ENCODE measurements at places on chromosomes 2 and 18.

- no peak for DNase-seq
Measured at GRCh38 chr2:16104315-16104948, 164.1 kb downstream of the MYCN start.

GRCh38 chr2:143121957-143122356, 7.3 kb upstream of the ARHGAP15 start:
- no peak for DNase-seq

DNA sequence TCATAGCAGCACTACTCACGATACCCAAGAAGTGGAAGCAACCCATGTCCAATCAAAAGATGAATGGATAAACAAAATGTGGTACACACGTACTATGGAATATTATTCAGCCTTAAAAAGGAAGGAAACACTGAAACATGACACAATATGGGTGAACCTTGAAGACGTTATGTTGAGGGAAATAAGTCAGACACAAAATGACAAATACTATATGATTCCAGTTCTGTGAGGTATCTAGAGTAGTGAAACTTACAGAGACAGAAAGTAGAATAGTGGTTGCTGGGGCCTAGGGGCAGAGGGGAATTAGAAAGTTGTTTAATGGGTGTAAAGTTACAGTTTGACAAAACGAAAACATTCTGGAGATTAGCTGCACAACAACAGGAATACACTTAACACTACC, 24.7 kb downstream of the TLK1 start:
- no peak for DNase-seq

- no peak for DNase-seq
Measured at GRCh38 chr2:59182249-59182648, 941.1 kb upstream of the FANCL start.

- no peak for DNase-seq
Measured at GRCh38 chr18:55073834-55074233, 114.6 kb upstream of the CCDC68 start.

DNA sequence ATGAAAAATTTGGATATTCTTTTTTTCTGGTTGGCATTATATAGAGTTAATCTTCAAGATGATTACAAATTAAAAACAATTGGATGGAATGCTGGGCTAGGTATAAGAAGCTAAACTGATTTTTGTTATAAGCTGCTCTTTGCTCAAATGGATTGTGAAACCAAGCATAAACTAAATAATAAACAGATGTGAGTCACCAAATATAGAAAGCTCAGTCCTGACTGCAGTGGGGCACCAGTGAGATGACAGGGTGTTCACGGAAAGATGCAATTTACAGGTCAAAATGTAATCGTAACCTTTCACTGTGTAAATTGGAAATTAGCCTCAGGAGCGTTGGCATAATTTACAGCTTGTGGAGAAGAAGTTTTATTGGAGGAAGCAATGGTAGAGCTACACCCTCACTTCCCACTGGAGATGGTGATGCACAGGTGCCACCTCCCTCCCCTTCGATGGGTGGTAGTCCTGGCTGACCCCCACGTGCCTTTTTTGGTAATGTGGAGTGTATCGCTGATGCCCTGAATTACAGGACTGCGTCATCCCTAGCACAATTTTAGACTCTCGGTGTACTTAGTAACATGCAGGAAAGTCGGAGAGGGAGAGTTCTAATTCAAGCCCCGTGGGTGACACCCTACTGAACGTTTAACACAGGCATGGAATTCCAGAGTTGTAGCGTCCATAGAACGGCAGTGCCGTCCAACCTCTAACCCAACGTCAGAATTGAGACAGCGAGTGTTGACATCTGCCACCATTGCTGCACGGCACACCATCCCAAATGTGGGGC, 73.9 kb upstream of the NFATC1 start:
- DNase-seq, result no peak

GRCh38 chr2:108029912-108030311, 43.6 kb downstream of the SLC5A7 start:
- DNase-seq, result no peak

- no peak for DNase-seq
Measured at GRCh38 chr2:74366036-74366435, 14.1 kb downstream of the DCTN1 start.

- DNase-seq, result no peak
Measured at GRCh38 chr2:52658598-52658997, 1109.0 kb upstream of the CHAC2 start.

DNA sequence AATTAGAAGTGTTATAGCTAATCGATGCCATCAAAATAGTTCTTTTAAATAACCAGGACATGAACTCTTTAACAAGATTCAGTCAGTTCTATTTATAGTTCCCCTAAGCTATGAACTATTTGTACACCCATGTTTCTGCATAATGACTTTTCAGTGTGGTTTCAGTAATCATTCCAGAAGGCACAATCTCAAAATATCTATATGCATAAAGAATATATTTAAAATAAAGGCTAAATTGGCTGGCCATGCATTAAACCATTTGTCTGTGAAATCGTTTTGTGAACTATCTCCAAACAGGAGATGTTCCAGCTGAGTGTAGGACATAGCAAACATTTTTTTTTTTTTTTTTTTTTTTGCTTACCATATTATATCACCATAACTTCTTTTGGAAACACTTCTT, 719.3 kb downstream of the PLCL1 start:
- no peak for DNase-seq

DNA sequence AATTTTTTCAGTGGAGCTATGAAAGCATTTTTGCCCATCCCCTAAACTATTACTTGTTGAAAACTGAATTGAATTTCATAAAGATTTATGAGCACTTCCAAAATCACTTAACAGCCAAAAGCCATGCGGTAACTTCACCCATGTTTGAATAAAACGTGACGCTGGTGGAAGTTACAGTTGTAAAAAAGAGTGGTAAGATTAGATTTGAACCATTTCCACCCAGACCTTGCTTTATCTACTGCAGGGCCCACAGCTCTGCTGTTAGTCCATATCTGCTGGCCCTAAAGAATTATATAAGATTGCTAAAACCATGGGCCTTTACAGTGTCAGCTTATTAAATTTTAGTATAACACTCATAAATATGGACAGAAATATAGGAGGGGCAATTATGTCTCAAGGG, 15.5 kb upstream of the ITGA4 start:
- no peak for DNase-seq

- DNase-seq, result no peak
Measured at GRCh38 chr2:216756435-216756834, 61.1 kb upstream of the IGFBP5 start.

DNA sequence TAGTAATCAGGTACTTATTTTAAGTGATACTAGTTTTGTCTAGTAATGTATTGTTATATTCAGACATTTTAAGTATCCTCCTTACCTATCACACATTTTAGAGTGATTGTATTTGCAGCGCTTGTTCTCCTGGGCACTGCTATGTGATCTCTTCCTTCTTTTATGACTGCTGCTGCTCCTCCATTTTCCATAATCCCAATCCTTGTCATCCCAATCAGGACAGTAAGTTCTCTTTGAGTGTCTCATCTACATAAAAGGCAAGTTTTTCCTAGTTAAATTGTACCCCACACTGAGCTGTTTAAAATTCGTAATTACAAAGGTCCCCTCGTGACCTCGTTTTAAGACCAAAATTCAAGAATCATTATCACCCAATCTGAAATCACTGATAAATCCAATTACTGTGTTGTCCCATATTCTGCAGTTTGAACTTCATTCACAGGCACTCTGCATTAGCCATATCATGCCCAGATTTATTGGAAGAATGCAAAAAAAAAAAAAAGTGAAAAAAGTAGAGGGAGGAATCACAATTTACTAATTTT, 2.8 kb downstream of the CLK1 start:
- no peak for DNase-seq

- no peak for DNase-seq
Measured at GRCh38 chr2:85369500-85369899, 14.9 kb downstream of the ELMOD3 start.

DNA sequence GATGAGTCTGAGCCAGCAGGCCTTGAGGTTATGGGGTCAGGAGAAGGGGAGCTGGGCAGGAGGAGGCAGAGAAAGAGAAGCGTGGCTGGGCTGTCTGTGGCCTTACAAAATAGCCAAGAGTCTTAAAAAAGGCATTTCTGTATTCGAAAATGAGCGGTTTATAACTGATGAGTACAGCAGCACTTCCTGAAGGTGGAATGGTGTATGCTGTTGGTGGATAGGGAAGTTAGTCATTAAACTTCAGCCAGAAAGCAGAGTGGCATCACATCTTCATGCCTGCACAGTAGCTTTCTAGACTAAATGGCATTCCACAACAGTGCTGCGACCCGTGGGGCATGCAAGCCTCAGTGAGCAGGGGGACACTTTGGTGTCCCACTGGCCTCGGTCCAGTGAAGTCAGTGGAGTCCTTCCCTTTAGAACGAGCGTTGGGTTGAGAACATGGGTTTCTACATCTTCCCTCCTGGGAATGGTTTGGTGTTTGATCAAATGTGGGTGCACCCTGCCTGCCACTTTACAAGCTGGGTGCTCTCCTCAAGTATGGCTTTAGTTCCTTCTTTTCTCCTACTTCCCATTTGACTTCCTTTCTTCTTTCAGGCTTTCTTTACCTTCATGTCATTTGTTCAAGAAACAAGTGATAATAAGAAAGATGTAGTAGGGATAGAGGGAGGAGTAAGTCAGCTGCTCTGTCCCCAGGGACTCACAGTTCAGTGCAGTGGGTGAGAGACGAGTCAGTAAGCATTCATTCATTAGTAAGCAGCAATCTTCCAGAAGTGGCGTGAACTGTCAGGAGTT, 96.3 kb downstream of the ARMC9 start:
- no peak for DNase-seq

- no peak for DNase-seq
Measured at GRCh38 chr2:157751462-157752058, 122.9 kb upstream of the ACVR1C start.

DNA sequence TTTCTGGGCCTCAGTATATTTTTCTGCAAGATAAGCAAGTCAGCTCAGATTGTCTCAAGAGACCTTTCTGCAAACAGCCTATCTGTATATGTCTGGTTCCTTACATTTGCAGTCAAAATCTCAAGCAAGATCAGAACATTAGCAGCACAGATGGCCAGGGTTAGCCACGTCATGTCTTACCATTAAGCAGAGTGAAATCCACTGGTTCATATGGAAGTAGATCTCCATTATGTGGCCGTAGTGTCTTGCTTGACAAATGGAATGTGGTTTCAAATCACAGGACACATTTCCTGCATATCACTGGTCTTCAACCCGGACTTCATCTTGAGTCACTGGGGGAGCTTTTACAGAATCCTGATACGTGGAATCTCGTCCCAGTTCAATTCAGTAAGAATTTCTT, 500.2 kb downstream of the FBXO15 start:
- DNase-seq, result no peak

DNA sequence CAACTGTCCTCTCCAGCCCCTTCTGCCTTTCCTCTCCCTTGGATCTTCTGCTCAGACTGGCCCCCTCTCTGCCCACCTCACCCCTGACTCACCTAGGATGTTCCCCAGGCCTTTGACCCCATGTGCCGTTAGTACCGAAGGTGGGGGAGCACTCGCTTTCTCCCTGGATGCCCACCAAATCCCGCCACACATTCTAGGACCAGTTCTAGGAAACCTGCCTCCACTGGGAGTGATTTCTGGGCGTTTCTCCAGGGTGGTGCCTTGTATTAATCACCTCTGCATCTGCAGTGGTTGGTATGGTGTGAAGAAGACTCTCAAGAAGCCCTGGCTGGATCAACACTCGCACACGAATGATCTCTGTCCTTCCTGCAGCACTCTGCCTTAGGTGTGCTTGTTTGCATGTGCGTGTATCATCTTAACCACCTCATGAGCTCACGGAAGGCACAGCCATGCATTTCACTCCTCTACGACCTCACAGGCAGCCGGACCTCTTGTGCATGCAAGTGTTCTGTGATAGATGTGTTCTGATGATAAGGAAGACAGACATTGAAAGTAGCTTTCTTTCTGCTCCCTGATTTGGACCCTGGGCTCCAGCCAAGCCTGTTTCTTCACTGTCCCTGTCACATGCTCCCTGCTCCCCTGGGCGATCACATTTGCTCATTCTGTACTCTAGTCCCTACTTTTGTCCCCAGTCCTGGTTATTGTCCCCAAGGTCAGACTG, 69.4 kb downstream of the LIPG start:
- DNase-seq, result no peak

DNA sequence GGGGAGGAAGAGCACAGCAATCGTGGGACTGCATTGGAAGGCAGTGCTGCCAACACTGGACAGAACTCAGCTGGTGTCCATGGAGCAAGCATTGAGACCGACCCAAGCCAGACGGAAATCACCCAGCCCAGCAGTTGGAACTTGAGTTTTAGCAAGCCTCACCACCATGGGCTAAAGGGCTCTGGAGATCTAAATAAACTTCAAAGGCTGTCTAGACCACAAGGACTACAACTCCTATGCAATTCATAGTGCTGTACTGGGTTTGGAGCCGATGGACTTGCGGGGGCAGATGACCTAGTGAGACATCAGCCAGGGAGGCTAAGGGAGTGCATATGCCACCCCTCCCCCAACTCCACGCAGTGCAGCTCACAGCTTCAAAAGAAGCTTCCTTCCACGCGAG, 243.6 kb upstream of the SLC39A10 start:
- DNase-seq, result no peak

DNA sequence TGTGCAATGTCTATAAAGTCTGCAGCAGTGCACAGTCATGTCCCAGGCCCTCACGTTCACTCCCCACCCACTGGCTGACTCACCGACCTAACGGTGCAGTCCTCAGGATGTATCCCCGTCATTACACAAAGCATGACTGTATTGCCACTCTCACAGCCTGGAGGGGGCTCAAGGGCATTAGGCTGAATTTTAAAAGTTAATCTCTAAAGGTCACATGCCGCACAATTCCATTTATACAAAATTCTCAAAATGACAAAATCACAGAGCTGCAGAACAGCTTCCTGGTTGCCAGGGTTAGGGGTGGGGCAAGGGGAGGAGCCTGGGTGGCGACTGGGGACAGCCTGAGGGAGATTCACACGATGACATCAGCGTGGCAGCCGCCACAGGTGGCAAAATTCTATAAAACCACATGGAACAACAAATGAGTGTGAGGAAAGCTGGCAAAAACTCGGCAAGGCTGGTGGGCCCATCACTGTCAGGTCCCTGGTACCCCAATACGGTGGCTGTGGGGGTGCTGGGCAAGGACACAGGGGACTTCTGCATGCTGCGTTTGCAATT, 97.6 kb downstream of the NDUFA10 start:
- no peak for DNase-seq

GRCh38 chr2:24834733-24835395, 41.6 kb downstream of the CENPO start:
- no peak for DNase-seq

DNA sequence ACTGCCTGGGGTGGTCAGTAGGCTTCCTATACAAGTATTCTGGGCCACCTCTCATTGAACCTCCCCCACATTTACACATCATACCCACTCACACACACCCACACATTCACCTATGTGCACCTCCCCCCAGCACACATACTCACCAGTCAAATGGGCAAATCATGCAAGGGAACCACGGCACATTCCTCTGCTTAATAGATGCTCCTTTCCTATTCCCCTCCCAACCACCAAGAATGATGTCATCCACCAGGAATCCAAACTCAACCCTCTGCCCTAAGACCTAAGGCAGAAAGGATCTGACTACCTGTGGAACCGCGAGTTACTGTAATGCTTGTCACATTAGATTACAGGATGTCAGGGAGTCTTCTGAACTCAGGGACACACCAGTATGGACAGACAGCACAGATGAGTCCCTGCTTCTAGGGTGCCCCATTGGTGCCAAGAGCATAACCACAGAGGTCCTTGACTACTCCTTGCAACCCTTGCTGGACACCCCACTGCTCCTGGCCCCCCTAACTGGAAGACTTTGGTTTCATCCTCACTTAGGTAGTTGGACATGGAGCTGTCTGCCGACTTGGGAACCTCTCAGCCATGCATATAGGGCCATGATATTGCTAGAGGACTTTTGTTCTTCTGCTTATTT, 21.5 kb upstream of the CAB39 start:
- no peak for DNase-seq

GRCh38 chr2:132621131-132621875, 48.7 kb downstream of the LYPD1 start:
- no peak for DNase-seq
